ENCODE measurements at places on chromosomes 2 and 18. TPM values are rescaled to one million over a fixed set of nuclear protein-coding genes. Genes with fewer than 3 reads are reported as not detected.

DNA sequence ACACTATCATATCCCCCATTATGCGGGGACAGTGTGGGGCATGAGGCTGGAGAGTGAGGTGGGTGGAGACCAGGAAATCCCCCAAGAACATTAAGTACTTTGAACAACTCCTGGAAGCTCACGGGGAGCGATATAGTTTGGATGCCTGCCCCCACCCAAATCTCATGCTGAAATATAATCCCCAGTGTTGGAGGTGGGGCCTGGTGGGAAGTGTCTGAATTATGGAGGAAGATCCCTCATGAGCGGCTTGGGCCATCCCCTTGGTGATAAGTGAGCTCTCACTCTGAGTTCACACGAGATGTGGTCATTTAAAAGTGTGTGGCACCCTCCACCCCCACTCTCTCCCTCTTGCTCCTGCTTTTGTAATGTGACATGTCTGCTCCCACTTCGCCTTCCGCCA, 97.1 kb upstream of the TMEM200C start:
- no peak for DNase-seq

- DNase-seq = no peak
These were observed 7.8 kb downstream of the CYP20A1 start for GRCh38 chr2:203246646-203247045.

Gene KIF5C
- 0.22 TPM for total RNA-seq

DNA sequence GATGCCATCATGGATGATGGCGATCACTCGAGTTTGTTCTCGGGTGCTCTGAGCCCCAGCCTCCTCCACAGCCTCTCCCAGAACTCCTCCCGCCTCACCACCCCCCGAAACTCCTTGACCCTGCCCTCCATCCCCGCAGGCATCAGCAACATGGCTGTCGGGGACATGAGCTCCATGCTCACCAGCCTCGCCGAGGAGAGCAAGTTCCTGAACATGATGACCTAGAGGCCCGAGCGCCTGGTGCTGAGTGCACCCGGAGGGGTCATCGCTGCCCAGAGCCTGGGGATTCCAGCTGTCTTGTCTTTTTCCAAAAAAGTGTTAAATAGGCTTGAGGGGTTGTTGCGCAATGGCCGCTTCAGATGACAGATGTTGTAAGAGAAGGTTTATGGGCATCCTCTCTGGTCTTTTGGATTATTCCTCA, 254.8 kb downstream of the GLI2 start:
- no peak for DNase-seq

GRCh38 chr2:178234648-178235047, 40.3 kb downstream of the OSBPL6 start:
- no peak for DNase-seq

GRCh38 chr2:46339200-46339599, 42.0 kb downstream of the EPAS1 start:
- DNase-seq = no peak

GRCh38 chr2:190069936-190070696, 7.6 kb upstream of the MSTN start:
- DNase-seq = no peak

GRCh38 chr18:37438417-37439180, 127.0 kb downstream of the CELF4 start:
- DNase-seq = no peak

Gene CRIM1
- 62.6 TPM for total RNA-seq

GRCh38 chr18:9578306-9578705, 36.1 kb downstream of the PPP4R1 start:
- DNase-seq = no peak

- no peak for DNase-seq
These were observed 52.8 kb upstream of the OTOF start for GRCh38 chr2:26530696-26531095.

Gene ALLC
- not detected for total RNA-seq

Gene GKN1
- total RNA-seq = not detected

Gene TOGARAM2
- 98.4 TPM for total RNA-seq

DNA sequence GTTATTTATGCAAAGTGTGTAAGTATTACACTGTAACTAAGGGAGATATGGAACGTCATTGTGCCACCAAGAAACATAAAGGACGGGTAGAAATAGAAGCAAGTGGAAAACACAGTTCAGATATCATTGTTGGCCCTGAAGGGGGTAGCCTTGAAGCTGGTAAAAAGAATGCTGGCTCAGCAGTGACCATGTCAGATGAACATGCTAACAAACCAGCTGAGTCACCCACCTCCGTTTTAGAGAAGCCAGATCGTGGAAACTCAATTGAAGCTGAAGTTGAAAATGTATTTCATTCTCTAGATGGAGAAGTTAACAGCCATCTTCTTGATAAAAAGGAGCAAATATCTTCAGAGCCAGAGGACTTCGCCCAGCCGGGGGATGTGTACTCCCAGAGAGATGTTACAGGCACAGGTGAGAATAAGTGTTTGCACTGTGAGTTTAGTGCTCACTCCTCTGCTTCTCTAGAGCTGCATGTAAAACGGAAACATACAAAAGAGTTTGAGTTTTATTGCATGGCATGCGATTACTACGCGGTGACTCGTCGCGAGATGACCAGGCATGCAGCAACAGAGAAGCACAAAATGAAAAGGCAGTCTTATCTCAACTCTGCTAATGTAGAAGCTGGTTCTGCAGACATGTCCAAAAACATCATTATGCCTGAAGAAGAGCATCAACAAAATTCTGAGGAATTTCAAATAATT, 36.1 kb downstream of the ZNF407 start:
- DNase-seq = no peak

DNA sequence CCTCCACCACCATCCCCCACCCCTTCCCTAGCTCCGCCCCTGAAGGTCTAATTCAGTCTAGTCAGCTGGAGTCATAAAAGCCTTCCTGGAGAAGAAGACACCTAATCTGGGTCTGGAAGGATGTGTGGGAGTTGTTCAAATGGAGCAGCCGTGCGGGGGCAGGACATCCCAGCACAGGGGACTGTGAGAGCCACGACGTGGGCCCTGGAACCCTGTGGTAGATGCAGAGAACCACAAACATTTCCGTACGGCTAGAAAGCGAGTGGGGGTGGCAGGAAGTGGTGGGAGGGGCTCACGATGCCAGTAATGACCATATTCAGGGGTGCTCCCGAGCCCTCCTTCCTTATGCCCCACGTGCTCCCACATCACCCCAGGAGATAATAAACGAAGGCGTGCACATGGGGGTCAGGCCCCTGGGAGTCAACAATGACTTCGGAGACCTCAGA, 20.9 kb upstream of the COL6A3 start:
- no peak for DNase-seq

- no peak for DNase-seq
These were observed 119.3 kb downstream of the PRKCE start for GRCh38 chr2:45770811-45771210.

DNA sequence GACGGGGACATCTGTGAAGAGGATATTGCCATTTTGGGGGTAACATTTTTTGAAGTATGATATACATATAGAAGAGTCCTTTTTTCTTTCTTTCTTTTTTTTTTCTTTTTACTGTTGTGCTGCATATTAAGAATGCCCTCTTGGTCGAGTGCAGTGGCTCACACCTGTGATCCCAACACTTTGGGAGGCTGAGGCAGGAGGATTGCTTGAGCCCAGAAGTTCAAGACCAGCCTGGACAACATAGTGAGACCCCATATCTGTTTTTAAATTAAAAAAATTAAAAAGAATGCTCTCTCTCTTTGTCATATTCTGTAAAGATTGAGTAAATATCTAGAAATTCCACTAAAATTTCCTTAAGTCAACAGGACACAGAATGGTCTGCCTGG, 3.6 kb downstream of the SH2D6 start:
- no peak for DNase-seq

Gene PRKAG3
- 22.0 TPM for total RNA-seq

Gene SCN3A
- 1.7 TPM for total RNA-seq

- no peak for DNase-seq
These were observed 84.9 kb downstream of the SOX11 start for GRCh38 chr2:5777131-5777535.

- DNase-seq = no peak
These were observed 40.0 kb downstream of the ICA1L start for GRCh38 chr2:202831242-202832220.

DNA sequence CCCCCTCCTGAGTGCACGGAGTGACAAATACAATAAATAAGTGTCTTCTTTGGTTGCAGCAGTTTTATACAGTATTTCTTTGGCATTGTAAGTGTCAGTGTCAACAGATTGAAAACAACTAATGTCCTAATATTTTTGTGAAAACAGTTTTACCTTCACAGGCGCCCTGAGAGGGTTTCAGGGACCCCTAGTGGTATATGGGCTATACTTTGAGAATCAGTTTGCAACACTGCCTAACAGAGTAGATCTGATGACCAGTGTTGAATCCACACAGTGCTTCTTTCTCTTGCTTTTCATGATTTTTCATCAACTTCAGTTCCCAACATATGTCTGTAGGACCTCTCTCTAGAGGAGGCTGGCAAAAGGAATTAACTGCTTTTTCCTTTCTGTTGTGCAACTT, 162.2 kb downstream of the PRPF40A start:
- DNase-seq = no peak

Gene DIPK1C
- 0.67 TPM for total RNA-seq

Gene POTEC
- not detected for total RNA-seq

Gene RAB11FIP5
- 23.4 TPM for total RNA-seq

DNA sequence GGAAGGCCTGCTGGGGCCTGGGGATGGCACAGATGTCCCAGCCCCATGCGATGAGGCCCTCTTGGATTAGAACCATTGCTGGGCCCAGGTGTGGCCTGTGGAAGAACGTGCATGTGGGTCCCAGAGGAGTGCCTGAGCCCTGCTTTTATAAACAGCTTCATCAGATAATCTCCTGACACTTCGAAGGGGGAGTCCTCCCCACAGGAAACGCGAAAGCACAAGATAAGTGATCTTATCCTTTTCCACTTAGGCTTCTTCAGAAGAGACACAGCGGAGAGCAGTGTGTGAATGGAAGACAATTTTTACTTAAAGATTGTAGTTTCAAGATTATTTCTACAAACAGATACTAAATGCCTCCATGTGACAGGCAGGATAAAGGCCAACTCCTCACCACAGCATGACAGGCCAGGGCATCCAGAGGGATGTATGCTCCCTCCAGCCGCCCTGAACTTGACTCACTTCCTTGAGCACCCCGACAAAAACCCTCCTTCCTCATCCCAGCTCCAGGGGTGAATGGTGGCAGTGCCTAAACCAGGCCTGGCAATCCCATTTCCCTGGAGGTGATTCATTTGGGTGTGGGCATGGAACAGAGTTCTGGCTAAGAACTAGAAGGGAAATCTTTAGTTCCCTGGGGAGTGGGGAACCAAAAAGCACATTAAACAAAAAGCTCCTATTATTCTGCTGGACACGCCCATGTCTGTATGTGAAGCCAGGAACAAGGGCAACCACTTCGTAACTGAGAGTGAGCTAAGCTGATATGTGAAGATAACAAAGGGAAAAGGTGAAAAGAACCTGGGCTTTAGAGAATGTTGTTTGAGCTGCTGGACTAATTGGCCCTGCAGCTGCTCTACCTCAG, 56.2 kb upstream of the TMEM163 start:
- no peak for DNase-seq

Gene BIN1
- total RNA-seq = 1,643 TPM

Gene FTCDNL1
- total RNA-seq = 9.0 TPM

DNA sequence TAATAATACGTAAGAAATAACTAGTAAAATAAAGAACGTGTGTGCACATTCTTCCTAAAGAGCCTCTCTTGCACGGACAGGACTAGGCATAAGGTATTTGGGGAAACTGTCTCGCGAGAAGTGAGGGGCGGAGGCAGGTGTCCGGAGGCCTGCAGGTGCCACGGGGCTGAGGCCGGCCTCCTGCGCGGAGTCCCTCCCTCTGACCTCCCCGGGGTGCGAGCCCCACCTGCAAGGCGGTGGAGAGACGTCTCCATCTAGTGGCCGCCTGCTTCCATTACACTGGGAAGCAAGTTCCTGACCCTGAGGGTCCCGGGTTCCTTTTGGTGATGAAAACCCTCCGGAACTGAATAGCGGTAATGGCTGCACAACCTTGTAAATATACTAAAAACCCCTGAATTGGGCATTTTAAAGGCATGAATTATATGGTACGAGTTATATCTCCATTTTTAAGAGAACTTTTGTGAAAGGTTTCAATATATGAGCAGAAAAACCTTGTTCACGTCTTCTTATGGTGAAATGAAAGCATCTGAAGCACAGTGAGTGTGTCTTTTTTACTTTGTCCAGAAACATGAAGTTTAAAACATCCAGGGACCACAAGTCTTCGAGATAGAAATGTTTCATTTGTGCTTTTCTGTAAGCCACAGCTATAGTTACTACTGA, 35.5 kb upstream of the CTDP1 start:
- peak; percentile 53 for DNase-seq

Gene ADD2
- 1.8 TPM for total RNA-seq

DNA sequence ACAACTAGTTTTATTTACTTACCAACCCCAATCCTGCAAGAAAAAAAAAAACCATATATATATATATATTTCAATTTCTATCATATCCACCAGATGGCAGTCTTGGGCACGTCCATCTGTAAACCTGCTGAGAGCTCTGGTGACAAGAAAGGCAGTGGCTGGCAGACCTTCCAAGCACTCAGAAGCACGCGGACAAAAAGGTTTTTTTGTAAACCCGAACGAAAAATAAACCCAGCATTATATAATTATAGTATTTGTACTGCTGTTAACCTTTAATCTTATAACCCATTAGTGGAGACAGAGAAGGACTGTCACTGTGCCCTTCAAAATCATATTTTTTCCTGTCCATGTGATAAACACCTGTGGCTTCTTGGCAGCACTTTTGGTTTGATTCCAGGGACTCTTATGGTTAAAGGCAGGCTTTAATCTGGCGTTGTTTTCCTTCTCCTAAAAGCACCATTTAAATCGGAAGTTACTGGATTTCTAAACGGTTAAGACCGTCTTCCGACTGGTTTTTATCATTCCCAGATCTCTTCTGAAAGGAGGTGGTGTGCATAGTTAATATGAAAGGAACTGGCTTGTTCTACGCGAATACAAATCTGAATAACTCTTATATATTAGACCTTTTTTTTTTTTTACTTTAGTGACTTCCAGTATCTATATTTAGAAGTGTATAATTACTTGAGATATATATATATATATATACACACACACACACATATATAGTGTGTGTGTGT, 31.0 kb upstream of the SLC3A1 start:
- DNase-seq = peak; percentile 35

Gene IL36RN
- not detected for total RNA-seq

DNA sequence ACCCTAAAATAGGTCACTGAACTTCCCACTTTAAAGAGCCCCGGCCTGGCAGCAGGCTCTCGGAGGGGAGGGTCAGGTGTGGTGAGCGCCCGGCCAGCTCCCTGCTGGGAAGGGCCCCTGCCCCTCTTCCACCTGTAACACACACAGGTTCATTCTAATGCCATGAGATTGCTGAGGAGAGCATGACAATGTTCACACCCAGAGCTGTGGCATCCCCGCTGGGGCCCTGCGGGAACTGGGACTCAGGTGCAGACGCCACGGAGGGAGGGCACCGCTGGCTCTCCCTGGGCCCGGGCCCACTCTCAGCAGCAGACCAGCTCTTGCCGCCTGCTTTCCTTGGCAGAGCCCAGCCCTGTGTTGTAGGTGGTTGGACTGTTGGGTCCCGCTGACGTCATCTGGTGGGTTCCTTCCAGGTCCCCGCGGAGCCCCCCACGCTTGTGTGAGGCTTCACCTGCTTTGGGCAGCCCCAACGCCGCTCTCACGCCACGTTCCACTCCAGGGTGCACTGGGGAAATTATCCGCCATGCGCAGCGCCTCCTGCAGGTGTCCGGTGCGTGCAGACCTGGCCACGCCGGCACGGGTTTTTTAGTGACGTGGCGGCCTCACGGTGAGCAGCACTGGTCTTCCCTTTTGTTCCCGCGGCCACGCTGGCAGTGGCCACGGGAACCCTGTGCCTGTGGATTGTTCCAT, 50.4 kb upstream of the KCNG2 start:
- DNase-seq = no peak
